ENCODE measurements at places on chromosomes 6 and 20.

- DNase-seq: no peak
These were observed 28.7 kb upstream of the PHACTR3 start for GRCh38 chr20:59575653-59576052.

- DNase-seq: no peak
These were observed 112.3 kb downstream of the ARID1B start for GRCh38 chr6:156889469-156889868.

- no peak for DNase-seq
These were observed 53.5 kb downstream of the TCP11 start for GRCh38 chr6:35087361-35088280.

DNA sequence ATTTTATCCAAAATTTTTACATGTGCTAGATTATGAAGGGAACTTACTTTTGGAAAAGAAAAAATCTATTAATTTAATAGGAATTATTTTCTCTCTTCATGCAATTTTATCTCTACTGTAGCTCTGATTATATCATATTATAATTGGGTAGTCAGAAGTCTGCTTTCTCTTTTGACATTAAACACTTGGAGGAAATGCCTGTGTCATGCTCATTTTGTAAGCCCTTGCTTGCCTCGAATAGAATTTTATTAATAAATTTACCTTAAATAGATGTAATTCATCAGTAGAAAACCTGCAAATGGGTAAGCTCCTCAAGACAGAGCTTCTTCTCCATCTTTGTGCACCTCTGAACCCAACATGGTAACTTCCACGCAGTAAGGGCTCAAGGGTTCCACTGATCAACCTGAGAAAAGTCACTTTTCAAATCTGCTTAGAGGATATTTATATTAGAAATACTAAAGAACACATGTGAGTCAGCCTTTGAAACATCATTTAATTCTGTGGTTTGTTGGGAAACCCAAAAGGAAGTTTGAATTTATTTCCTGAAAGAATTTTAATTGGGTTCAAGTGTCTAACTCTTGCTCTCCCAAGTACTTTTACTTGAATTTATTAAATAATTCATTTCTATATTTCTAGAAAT lies 266.0 kb downstream of the ALDH8A1 start:
- peak; percentile 67 for DNase-seq

- DNase-seq: no peak
These were observed 335.8 kb downstream of the CDKAL1 start for GRCh38 chr6:20870021-20870420.

DNA sequence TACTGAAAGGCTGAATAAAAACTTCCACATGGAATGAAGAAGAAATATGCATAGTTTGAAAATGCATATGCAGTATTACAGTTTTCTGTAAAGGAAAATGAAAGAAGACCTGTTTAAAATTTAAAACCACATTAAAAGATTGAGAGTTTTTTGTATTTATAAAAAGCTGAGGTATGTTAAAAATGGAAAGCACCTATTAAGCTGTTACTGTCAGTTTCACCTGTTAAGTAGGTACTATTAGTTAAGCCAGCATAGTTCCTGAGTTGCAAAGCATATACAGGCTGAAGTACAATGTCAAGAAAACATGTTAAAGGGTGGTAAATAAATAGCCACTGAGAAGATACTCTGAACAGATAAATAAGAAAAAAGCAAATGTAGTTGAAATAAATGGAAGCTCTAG lies 69.9 kb downstream of the ATXN1 start:
- no peak for DNase-seq

GRCh38 chr20:54086507-54087039 lies 16.2 kb upstream of the BCAS1 start:
- no peak for DNase-seq

- no peak for DNase-seq
These were observed 2.4 kb downstream of the SIGLEC1 start for GRCh38 chr20:3710011-3710466.

DNA sequence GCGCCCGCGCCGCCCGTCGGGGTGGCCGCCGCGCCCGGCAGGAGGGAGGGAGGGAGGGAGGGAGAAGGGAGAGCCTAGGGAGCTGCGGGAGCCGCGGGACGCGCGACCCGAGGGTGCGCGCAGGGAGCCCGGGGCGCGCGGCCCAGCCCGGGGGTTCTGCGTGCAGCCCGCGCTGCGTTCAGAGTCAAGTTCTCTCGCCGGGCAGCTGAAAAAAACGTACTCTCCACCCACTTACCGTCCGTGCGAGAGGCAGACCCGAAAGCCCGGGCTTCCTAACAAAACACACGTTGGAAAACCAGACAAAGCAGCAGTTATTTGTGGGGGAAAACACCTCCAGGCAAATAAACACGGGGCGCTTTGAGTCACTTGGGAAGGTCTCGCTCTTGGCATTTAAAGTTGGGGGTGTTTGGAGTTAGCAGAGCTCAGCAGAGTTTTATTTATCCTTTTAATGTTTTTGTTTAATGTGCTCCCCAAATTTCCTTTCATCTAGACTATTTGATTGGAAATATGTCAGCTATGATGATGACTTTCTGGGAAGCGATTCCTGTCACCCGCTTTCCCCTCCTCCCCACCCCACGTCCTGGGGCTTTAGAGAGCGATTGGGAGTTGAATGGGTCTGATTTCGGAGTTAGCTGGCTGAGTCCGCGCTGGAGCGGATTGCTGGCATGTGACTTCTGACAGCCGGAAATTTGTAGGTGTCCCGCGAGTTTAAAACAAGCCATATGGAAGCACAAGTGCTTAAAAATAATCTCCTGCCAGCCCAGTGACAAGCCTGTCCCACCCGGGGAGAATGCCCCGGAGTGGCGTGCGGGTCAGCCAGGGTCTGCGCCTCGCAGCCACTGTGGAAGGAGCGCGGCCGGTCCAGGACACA lies 1.1 kb downstream of the ESR1 start:
- no peak for DNase-seq

DNA sequence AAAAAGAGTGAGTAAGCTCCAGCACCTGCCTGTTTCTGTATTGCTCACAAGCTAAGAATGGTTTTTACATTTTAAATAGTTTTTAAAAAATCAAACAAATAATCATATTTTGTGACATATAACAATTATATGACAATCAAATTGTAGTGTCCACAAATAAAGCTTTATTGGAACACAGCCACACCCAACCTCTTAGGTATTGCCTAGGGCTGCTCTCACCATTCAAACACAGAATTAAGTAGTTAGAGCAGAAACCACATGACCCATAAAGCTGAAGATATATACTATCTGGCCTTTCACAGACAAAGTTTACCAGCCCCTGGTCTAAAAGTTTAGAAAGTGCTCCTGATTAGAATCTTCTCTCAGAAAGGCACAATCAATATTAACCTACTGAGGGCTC lies 11.2 kb downstream of the TNFRSF21 start:
- DNase-seq: no peak

GRCh38 chr6:13183415-13184088 lies 144.8 kb downstream of the TBC1D7 start:
- DNase-seq: no peak

- DNase-seq: no peak
These were observed 34.4 kb downstream of the DST start for GRCh38 chr6:56608332-56608731.

DNA sequence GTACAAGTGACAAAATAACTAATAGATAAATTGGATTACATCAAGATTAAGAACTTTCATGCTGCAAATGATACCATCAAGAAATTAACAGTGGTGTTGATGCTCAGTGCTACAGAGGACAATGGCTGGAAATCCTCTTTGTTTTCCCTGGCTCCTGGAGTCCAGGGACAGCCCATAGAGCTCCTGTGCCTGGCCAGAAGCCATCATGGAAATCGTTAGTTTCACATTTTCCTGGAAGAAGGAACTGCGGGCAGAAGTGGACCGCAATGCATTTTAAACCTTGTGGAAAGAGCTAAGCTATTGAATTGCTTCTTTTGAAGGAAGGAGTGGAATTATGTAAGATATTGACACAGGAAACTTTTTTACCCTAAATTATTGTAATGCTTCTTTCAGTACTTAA lies 276.0 kb downstream of the GJA1 start:
- DNase-seq: no peak

GRCh38 chr6:30769853-30770524 lies 25.6 kb upstream of the IER3 start:
- DNase-seq: peak; percentile 90

- no peak for DNase-seq
These were observed 122.5 kb upstream of the TIAM2 start for GRCh38 chr6:154872542-154873114.

GRCh38 chr6:4049246-4049645 lies 29.7 kb downstream of the FAM217A start:
- DNase-seq: no peak

DNA sequence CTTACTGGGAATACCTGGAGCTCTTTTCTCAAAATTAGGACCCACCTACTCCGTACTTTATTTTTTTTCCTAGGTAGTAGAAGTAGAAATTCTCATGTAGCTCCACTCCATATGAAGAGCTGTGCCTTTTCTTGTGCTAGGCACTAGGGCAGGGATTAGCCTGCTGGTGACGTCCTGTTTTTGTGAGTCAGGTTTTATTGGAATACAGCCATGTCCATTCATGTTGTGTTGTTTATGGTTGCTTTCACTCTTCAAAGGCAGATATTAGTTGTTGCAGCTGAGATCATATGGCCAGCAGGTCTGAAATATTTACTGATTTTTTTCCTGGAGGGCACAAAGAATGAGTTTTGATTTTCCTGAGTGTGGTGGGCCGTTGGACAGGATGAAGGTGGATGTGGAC lies 20.5 kb downstream of the XRN2 start:
- DNase-seq: peak; percentile 88

DNA sequence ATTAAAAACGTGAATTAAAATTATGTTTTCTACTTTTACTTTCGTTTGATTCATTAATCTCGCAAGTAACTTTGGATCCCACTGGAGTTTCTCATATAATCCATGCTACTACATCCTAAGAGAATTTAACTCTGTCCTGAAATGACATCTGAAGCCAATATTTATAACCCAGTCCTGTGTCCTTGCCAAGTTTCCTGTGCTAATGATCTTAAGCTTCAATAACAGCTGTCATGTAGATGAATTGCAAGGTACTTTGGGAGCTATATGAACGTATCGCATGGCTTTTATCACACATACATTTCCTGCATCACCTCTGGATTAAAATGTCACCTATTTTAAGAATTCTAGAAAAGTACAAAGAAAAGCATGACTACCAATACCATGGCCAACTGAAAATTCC lies 833.8 kb upstream of the CITED2 start:
- peak; percentile 10 for DNase-seq

- no peak for DNase-seq
These were observed 104.5 kb downstream of the ADAT2 start for GRCh38 chr6:143346004-143346403.

DNA sequence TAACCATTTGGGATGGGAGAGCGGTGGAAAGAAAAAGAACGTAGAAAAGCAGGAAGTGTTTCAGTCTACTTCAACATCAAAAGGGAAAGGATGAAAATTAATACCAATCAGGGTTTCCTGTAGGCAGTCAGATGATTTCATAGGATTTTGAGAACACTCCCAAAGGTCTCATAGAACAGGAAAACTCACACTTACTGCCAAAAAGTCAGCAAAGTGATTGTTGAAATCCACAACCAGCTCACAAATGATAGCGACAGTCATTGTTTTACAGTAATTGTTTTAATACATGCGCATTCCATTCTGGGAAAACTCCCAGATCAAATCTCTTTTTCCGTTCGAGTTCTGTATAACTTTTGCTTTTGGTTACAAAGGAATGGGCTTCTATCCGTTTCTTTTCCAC lies 5.3 kb upstream of the CNKSR3 start:
- DNase-seq: no peak

- DNase-seq: no peak
These were observed 185.1 kb downstream of the SMOC2 start for GRCh38 chr6:168626046-168626602.

Measured in mesenchymal stem cell (in vitro differentiated cells and primary cell).